Activated T-helper 2 cell treated with anti-CD3 and anti-CD28 coated beads, Interferon-gamma antibody, Interleukin-2, Interleukin-4, amounts not matched to agents 10 μg/mL and 5 μg/mL and 100 μg/mL, durations not matched to agents 14 hours and 24 hours and 36 hours (primary cell): ENCODE measurements at places on chromosomes 3 and 15. TPM values are rescaled to one million over a fixed set of nuclear protein-coding genes. Genes with fewer than 3 reads are reported as not detected.

The ATXN7 gene
- 42.8 and 44.0 TPM in 2 replicates for total RNA-seq

The ADGRG7 gene
- total RNA-seq = not detected in 2 replicates

The CDCP1 gene
- total RNA-seq = 7.4 and 8.1 TPM in 2 replicates

The MED12L gene
- 7.1 and 8.7 TPM in 2 replicates for total RNA-seq

The ZSCAN29 gene
- 31.4 and 33.1 TPM in 2 replicates for total RNA-seq

DNA sequence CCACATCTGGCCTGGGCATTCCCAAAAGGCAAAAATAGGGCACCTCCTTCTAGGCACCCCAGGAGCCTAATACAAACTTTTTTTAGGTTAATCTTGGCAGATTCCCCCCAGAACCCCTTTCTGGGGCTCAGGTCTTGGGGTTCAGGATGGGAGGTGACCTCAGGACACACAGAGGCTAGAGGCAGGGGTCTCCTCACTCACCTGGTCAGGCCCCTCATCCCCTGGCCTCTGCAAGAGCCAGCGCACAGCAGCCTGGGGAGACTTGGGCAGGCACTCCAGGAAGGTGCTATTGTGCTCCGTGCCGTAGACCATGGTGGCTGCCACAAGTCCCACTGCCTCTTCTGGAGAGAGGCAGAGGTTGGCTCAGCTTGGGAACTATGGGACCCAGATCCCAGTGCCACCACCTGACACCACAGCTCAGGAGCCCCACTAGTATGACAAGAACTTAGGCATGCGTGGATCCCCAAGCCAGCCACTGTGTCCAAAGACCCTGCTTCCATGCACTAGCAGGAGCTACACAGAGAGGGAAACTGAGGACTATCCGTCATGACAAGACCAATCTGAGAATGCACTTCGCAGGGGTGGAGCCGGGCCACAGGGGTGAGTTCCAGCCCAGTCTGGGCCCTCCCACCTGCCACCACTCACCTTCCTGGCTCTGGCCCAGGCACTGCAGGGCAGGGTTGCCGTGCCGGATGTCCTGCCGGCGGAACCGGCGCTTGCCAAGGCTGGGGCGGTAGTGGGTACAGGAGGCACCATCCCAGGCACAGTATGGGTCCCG lies 7.4 kb downstream of the SEMA3G start:
- peaks cover 2% of the 10 kb centered on the region for H3K4me1 ChIP-seq
- H3K27ac ChIP-seq = no peak overlapping the region
- DNase-seq = no peak
- peaks cover 8% of the 10 kb centered on the region for H3K27me3 ChIP-seq
- H3K4me3 ChIP-seq = no peak overlapping the region

DNA sequence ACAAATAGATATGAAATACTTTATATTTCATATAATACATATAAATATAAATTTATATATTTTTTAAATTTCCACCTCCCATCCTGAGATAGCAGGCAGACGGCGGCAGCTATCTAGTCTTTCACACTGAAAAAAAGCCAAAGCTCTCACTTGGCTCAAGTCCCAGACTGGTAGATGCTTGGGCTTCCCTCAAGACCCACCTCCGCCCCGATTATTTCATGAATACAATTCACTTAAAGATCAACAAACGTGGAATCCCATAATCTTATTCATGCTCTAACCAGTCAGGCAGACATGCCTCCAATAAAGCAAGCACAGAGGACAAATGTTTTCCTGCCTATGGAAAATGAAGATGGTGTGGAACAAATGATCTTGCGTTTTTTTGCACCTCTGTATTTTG lies 275.9 kb upstream of the NR2F2 start:
- peaks cover 30% of the 10 kb centered on the region for H3K27me3 ChIP-seq
- H3K36me3 ChIP-seq = no peaks in the 10 kb centered on the region
- H3K4me3 ChIP-seq = no peak overlapping the region
- peaks cover 4% of the 10 kb centered on the region for H3K4me1 ChIP-seq
- DNase-seq = no peak

DNA sequence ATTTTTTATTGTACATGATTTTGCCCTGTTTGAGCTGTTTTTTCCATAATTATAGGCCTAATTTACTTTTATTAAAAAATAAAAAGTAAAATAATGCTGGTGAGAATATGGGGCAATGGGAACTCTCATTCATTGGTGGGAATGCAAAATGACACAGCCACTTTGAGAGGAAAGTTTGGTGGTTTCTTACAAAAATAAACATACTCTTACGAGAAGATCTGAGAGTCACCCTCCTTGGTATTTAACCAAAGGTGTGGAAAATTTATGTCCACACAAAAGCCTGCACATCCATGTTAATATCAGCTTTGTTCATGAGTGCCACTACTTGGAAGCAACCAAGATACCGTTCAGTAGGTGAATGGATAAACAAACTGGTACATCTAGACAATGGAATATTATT lies 9.8 kb downstream of the MUC13 start:
- DNase-seq = no peak
- H3K36me3 ChIP-seq = no peaks in the 10 kb centered on the region
- no peak overlapping the region for H3K27ac ChIP-seq
- no peak overlapping the region for H3K4me3 ChIP-seq

DNA sequence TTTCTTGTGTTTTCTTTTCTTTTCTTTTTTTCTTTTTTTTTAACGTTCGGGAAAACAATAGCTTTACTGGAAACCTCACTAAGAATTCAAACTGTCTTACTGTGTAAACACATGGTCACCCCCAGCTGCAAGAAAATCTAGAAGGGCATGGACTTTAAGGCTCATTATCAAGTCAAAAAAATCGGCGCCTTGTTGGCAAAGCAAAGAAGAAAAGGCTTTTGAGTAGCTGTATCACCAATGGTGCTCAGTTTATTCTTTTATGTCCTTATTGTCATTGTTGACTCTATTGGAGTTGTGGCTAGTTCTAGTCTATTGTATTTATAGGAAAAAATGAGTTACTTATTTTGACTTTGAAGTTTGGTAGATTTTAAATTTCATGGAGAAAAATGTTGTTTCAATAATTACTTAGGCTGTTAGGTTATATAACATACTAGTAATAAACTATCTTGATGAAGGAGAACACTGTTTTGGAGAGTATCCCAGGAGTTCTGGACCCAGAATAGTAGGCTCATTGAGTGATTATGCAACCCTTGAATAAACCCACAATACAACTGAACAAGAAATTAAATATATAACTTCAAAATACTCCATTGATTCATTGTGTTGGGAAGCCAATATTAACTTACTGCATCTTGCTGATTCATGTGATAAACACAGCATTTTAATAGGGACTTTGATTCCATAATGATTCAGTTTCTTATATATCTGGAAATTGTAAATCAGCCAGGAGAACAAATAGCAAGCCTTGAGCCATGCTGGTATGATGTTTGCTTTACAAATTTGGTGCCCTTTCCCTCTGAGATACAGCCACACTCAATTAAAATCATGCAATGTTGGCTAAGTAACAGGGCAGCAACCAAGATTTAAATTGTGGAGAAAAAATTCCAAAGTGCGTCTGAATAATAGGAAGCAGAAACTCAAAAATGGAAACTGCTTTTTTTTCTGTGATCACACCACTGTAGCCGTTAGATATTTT lies 27.8 kb upstream of the GOLIM4 start:
- no peaks in the 10 kb centered on the region for H3K36me3 ChIP-seq
- H3K27me3 ChIP-seq = no peaks in the 10 kb centered on the region
- H3K4me3 ChIP-seq = no peak overlapping the region
- H3K4me1 ChIP-seq = no peaks in the 10 kb centered on the region
- H3K27ac ChIP-seq = no peak overlapping the region

DNA sequence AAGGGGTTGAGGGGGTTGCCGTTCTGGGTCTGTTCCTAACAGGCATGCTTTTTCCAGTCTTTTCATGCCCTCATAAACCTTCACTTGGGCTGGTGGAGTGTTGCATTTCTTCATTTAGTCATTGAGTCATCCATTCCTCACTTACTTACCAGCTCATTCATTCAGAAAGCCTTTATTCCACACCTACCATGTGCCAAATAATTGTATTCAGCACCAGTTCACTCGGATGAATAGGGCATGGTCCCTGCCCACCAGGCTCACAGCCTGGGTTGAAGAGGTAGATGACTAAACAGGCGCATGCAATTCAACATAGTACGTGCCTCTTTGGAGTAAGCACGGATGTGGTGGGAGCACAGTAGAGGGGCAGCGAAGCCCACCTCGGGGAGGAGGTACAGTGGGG lies 35.1 kb upstream of the THSD4 start:
- no peak overlapping the region for H3K4me3 ChIP-seq
- no peak overlapping the region for H3K27ac ChIP-seq
- no peaks in the 10 kb centered on the region for H3K36me3 ChIP-seq
- H3K4me1 ChIP-seq = no peaks in the 10 kb centered on the region
- peaks cover 5% of the 10 kb centered on the region for H3K27me3 ChIP-seq

GRCh38 chr3:157551961-157552360 lies 48.7 kb upstream of the VEPH1 start:
- peaks cover 12% of the 10 kb centered on the region for H3K4me1 ChIP-seq
- H3K36me3 ChIP-seq = no peaks in the 10 kb centered on the region
- H3K4me3 ChIP-seq = no peak overlapping the region

DNA sequence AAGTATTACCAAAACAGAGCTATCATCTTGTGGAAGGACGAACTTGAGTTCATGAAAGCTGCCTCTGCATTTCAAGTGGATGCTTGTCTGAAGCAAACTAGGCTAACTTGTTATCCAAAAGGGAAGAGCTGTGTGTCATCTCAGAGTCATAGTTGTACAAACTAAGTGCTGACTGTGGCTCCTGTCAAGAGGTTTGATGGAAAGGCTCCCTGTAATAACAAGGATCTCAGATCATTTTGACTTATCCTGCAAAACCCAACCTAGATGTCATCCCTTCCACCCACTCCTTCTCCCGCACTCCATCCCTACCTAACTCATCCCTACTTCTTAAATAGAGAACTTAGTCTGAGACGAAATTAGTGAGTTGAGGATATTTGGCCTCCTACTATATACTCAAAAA lies 110.8 kb downstream of the NR2E3 start:
- H3K4me3 ChIP-seq = no peak overlapping the region
- no peak overlapping the region for H3K27ac ChIP-seq
- no peaks in the 10 kb centered on the region for H3K27me3 ChIP-seq
- no peaks in the 10 kb centered on the region for H3K36me3 ChIP-seq

DNA sequence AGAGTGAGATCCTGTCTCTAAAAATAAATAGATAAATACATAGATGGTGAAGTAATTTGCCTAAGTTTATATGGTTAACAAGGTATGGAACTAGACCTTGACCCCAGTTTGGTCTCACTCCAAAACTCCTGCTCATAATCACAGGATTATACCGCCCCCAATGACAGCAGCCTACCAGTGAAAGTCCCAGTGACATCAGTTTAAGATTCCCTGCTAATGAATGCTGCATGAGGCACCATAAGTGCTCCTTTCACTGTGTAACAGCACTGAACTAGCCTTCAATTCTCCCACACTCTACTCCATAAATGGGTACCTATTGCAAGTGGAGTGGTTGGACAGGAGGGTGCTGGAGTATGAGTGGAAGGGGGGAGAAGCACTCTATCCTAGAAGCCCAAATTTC lies 23.7 kb upstream of the THSD4 start:
- no peaks in the 10 kb centered on the region for H3K4me1 ChIP-seq
- DNase-seq = no peak
- H3K27me3 ChIP-seq = peaks cover 3% of the 10 kb centered on the region
- H3K4me3 ChIP-seq = no peak overlapping the region

DNA sequence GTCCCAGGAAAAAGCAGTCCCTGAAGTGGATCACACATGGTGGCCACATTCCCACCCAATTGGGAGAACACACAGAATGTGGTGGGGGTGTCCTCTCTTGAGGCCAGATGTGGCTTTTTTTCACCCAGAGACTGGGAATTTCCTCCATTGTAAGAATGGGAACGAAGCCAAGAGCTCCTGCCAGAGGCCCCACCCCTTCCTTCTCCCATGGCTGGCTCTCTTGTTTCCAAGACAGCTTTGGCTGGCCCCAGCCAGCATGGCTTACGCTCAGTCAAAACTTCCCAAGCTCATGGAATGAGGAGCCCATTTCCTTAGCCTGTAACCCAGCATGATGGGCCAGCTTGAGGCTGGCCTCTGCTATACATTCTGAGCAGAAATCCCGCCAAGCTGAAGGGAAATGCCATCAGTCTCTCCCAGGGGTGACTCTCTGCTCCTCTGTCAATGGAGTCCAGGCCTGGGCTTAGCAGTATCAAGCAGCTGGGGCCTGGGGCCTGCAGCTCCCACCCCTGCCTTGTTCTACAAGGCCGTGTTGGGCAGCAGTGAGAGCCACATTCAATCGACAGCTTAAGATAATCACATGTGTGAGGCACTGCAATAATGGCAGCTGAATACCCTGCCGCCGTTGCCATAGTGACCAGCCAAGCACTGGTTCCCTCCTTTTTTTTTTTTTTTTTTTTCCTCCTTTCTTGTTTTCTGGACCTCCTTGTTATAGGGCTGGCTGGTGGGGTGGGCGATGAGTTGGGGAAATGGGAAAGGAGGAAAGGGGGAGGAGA lies 142.4 kb downstream of the EPHB1 start:
- H3K27ac ChIP-seq = no peak overlapping the region
- DNase-seq = no peak
- H3K36me3 ChIP-seq = no peaks in the 10 kb centered on the region
- no peaks in the 10 kb centered on the region for H3K4me1 ChIP-seq
- H3K27me3 ChIP-seq = no peaks in the 10 kb centered on the region
- H3K4me3 ChIP-seq = no peak overlapping the region

GRCh38 chr15:78620021-78620526 lies 722 bp downstream of the CHRNA3 start:
- peaks cover 46% of the 10 kb centered on the region for H3K27me3 ChIP-seq
- no peak overlapping the region for H3K27ac ChIP-seq
- no peak for DNase-seq

DNA sequence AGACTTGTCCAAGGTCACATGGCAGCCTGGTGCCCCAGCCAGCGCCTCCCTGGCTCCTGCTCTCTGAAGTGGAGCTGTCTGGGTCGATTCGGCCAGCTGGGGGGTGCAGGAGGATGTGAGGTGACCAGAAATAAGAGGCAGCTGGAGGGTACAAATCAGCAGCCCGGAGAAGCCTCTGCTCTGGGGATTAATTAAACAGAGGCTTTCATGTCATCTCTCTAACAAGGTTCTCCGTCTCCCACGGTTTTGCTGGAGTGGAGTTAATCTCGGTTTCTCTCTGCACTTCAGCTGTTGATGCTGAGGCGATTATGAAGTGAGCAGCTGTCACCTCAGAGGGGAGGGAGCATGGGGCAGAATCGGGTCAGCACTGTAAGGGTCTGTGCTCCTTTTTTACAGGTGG lies 236.8 kb downstream of the TLE3 start:
- no peak for DNase-seq
- H3K27me3 ChIP-seq = peaks cover 10% of the 10 kb centered on the region
- no peak overlapping the region for H3K27ac ChIP-seq
- H3K4me3 ChIP-seq = no peak overlapping the region

DNA sequence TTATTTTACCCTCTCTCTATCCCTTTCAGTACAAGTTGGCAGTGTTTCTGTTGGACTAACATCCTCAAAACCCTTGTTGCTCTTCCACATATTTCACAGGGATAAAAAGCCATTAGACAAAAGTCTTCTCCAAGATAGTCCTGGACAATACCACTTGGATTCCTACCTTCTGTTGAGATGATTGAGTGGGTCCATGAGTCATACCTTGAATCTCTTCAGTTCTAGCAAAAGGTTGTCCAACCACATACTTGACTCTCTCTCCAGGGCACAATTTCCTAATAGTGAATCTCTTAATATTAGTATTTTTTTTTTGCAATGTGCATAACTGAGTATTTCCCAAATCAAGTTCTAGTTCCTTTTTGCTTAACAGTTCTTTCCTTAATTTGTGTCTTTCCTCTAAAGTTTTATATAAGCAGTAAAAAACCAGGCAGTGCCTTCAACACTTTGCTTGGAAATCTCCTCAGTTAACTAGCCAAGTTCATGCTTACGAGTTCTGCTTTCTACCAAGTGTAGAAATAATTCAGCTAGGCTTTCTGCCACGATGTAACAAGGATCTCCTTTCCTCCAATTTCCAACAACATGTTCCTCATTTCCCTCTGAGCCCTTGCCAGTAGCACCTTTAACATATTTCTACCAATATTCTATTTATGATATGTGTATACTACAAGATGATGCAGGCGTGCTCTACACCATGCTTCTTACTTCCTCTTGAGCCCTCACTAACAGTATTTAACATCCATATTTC lies 68.3 kb upstream of the NEO1 start:
- H3K4me1 ChIP-seq = no peaks in the 10 kb centered on the region
- no peak overlapping the region for H3K4me3 ChIP-seq
